ENCODE measurements at places on chromosomes 1 and 21.

DNA sequence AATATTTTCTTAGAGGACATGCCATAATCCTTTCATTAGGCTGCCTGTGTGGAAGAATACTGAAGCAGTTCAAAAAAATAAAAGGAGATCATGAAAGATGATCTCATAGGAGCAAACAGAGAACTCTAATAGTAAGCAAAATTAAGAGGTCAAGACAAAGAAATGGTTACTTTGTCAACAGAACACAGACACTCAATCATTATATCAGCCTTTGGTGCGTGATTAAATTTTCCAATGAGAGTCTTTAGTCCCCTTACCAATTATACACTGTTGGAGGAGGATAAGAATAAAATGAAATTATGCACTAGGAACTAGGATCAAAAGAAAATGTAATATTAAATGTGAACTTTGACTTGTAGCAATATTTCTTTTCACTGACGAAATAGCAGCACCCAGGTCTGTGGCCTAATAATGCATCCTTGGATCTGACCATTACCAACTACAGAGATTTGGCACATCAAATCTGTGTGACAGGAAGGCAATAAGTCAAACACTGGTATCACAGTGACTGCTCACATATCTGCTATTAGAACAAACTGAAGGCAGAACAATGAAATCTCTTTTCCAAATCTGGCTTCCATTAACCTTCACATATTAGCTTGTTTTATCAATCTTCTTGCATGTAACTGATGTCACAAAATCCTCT is 1812.9 kb downstream of the PLA2G4A start:
- DNase-seq, result no peak

DNA sequence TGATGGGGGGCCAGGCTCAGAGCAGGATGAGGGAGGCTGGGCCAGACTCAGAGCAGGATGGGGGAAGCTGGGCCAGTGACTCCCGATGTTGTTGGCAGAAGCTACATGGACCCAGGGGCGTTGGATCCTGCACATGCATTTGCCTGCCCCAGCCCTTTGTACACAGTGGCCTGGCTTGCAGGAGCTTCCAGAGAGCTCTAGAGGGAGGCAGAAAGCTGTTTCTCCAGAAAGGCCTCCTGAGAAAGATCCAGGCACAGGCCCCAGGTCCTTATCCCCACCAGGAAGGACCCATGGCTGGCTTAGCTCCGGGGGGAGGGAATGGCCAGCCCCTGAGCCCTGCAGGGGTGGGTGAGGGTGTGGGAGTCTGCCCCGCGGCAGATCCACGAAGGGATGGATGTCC is 106.6 kb upstream of the ACTRT2 start:
- no peak for DNase-seq

DNA sequence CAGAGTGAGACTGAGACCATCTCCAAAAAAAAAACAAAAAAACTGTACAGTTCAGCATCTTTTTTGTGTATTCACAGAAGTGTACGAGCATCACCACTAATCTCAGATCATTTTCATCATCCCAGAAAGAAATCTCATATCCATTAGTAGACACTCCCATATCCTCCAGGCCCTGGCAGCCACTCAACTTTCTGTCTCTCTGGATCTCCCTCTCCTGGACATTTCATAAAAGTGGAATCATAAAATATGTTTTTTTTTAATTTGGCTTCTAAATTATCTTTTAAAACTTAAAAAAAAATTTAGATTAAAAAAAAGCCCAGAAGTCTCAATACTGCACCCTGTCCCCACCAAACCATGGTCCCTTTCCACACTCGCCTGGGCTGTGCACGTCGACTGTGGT is 22.1 kb downstream of the RIPPLY3 start:
- DNase-seq, result no peak

DNA sequence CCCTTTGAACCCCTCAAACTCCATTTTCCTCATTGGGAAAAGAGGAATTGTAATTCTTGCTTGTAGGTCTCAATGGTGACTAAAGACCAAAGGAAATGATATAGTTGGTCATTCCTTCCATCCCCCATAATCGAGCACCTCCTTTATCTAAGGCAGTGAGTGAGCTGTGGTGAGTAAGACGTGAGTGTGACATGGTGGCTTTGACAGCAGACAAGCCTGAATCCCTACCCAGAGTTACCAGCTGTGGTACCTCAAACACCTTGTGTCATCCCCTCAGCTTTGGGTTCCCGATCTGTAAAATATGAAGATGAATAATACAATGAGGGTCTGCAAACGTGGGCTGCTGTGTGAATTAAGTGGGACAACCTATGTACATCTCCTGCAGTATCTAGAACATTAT is 8.4 kb downstream of the TRAF5 start:
- DNase-seq, result no peak

DNA sequence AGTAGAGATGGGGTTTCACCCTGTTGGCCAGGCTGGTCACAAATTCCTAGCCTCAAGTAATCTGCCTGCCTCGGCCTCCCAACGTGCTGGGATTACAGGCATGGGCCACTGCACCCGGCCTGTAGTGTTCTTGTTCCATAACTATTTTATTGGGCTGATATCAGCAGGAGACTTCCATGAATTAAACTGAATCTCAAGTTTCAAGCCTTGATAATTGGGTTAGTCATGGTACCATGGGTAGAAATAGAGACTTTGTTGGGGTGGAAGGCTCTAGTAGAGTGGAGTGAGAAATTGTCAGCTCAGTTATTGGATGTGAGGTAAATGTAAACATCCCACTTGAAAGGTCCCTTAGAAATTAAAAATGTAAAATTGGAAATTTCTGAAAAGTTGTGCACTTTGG is 419.1 kb downstream of the ADGRL2 start:
- no peak for DNase-seq

GRCh38 chr1:34976384-34977209 is 8.6 kb downstream of the TMEM35B start:
- no peak for DNase-seq

DNA sequence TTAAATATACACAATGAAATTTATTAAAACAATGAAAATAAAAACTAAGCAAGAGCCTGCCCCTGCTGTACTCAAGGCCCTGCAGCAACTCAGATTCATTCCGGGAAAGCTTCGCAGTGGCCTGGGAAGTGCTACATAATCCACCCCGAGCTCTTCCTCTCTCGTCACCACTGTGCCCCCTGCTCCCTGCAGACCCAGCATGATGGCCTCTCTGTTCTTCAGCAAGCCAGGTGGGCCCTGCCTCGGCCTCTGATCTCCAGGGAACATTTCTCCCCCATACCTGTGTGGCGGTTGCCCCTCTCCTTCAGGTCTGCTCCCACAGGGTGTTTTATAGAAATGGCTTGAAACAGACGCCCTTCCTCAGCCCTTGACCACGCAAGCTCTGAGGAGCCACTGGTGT is 10.6 kb downstream of the RNF187 start:
- no peak for DNase-seq

GRCh38 chr21:18715606-18716005 is 312.0 kb upstream of the TMPRSS15 start:
- DNase-seq, result no peak

GRCh38 chr1:33306653-33307493 is 14.0 kb downstream of the A3GALT2 start:
- no peak for DNase-seq

GRCh38 chr1:9630331-9631111 is 21.0 kb upstream of the PIK3CD start:
- DNase-seq, result no peak

- DNase-seq, result peak; percentile 90
These were observed at the start of gene EXOC8 for GRCh38 chr1:231337472-231338269. Gene EXOC8 (minus strand): TSS chr1:231337852. CDS start chr1:231337745, 107 bp downstream.

DNA sequence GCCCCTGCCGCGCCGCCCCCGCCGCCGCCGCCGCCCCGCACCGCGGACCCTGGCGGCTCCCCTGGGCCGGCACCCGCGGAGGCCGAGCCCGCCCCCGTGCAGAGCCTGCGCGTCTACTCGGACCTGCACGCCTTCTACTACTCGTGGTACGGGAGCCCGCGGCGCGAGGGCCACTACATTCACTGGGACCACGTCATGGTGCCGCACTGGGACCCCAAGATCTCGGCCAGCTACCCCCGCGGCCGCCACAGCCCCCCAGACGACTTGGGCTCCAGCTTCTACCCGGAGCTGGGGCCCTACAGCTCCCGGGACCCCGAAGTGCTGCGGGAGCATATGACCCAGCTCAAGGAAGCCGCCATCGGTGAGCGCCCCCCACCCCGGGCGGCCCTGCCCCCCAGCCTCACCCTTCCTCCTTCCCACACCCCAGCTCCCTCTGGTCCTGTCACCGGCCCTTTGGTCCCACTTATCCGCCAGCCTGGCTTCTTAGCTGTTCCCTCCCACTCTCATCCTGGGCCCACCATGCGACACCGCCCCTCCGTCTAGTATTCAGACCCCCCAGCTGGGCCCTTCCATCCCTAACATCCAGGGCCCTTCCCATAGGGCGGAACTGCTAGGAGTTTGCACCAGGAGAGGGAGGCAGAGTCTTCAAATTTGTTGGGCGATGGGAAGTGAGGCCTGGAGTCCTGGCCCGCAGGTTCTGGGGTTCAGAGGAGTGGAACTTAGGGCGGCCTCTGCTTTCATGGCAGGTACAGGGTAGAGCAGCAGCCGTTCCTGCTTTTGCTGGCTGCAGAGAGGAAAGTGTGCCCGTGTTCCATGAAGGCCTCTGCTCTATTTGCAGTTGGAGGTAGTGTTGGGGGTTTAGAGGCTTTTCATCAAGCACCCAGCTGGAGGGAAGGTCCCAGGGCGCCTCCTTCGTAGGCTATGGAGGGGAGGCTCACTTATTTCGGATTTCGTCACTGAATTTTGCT is 1.0 kb downstream of the MANEAL start:
- DNase-seq, result no peak

GRCh38 chr1:225299624-225300023 is 128.2 kb downstream of the LBR start:
- DNase-seq, result no peak

DNA sequence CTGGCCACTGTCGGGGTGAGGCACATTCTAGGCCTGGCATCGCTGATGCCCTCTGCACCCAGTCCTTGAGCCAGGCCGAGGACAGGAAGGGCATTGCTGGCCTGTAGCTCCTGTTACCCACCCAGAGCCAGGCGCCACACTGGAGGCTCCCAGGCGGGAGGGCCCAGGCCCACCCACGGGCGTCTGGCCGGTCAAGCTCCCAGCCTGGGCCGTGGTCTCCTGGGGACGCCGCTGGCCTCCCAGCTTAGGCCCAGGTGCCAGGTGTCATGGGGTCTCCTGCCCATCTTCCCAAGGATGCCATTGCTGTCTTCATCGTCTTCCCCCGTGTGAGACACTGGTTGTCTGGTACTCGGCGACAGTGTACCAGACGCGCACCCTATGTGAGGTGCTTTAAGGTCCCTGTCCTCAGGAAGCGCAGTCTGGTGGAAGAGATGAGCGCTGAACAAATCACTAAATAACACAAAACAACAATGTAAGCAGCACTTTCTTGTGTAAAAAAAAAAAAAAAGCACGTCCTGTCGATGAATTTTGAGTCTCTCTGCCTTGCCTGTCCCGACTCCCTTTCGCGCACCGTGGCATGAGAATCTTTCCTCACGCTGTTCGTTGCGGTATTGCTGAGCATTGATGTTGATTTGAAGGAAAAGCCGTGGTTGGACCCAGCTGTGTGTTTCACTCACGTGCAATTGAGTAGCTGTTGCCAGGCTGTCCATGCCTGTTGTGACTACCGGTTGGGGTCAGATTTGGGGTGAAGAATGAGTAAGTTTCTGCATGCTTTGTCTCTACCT is 27.0 kb upstream of the TRAPPC10 start:
- no peak for DNase-seq

DNA sequence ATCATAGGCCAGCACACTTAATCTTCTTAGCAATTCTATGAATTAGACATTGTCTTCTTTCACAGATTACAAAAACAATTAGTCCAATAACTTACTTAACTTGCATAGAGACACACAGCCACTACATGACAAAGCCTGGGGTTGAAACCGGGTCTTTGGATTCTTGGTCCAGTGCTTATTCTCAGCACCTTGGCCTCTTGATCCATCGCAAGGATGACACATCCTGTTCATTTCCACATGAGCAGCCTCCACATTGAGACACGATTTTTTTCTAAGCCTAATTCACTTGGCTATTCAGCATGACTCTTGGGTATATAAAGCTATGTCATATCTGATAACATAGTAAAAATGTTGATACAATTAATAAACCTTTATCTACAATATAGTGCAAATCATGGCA is 221.0 kb upstream of the FOXD3 start:
- DNase-seq, result no peak

- DNase-seq, result no peak
These were observed 115.1 kb upstream of the TMEM51 start for GRCh38 chr1:15038232-15039016.

- no peak for DNase-seq
These were observed 1332.2 kb upstream of the PRMT6 start for GRCh38 chr1:105724286-105724685.

DNA sequence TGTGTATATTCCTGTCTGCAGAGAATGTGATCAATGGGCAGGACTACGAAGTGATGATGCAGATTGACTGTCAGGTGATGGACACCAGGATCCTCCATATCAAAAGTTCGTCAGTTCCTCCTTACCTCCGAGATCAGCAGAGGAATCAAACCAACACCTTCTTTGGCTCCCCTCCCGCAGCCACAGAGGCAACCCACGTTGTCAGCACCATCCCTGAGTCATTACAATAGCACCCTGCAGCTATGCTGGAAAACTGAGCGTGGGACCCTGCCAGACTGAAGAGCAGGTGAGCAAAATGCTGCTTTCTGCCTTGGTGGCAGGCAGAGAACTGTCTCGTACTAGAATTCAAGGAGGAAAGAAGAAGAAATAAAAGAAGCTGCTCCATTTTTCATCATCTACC is 65.2 kb downstream of the OLFML2B start:
- DNase-seq, result no peak

GRCh38 chr1:23126801-23127200 is 41.9 kb downstream of the LUZP1 start:
- no peak for DNase-seq

DNA sequence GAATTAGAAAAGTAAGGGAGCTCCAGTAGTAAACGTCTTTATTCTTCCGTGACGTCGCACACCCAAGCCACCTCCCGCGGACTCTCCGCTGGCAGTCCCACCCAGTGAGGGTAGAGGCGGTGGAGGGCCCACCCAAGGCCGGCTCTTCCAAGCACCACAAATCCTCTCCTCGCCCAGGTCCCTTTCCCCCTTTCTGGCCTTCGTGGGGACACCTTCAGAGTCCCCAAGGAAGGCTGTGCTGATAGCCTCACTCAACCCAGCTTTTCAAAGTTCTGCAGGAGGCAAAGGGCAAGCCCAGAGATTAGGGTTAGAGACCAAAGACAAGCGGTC is 349 bp upstream of the GPN2 start:
- no peak for DNase-seq

DNA sequence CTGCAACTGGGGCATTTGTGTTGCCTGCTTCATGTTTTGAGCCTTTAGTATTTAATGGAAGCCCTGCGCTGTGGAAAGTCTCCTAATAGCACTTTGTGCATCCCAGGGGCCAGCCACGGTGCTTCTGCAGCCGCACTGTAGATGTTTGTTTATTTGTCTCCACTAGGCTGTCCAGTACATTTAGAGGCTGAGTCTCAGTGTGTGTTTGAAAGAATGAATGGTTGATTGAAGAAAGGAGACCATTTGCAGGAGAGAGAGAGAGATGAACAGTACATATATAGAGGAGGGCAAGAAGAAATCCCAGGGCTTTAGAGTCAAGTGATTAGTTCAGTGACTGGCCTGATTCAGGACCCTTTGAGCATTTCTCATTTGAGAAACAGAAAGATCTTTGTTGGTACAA is 33.9 kb downstream of the MPZL1 start:
- no peak for DNase-seq

Measured in stimulated activated CD4-positive, alpha-beta T cell treated with anti-CD3 and anti-CD28 coated beads, Interleukin-1b, Interleukin-23, amount 100 ng/mL, for 1 hour (primary cell).